Nasal cavity respiratory epithelium epithelial cell of viscerocranial mucosa (primary cell): ENCODE measurements at places on chromosomes 16 and 17. TPM values are rescaled to one million over a fixed set of nuclear protein-coding genes. Genes with fewer than 3 reads are reported as not detected.

Gene WSCD1
- total RNA-seq = under 0.01 TPM in 1 of 2 replicates, not detected in the other

Gene SPIRE2
- 0.68 and 2.9 TPM in 2 replicates for total RNA-seq

Gene CDK5R1
- 7.2 and 9.3 TPM in 2 replicates for total RNA-seq

Gene ADORA2B
- 36.6 and 38.2 TPM in 2 replicates for total RNA-seq

Gene TEKT5
- total RNA-seq = 0.14 and 0.34 TPM in 2 replicates

Gene ZNF469
- total RNA-seq = under 0.01 and 1.9 TPM in 2 replicates

Gene PIGW
- total RNA-seq = 13.9 and 14.4 TPM in 2 replicates

Gene GDPD3
- total RNA-seq = 1.8 and 3.8 TPM in 2 replicates
